Activated CD4-positive, alpha-beta T cell treated with anti-CD3 and anti-CD28 coated beads for 48 hours (primary cell): ENCODE measurements at places on chromosomes 16 and 17.

DNA sequence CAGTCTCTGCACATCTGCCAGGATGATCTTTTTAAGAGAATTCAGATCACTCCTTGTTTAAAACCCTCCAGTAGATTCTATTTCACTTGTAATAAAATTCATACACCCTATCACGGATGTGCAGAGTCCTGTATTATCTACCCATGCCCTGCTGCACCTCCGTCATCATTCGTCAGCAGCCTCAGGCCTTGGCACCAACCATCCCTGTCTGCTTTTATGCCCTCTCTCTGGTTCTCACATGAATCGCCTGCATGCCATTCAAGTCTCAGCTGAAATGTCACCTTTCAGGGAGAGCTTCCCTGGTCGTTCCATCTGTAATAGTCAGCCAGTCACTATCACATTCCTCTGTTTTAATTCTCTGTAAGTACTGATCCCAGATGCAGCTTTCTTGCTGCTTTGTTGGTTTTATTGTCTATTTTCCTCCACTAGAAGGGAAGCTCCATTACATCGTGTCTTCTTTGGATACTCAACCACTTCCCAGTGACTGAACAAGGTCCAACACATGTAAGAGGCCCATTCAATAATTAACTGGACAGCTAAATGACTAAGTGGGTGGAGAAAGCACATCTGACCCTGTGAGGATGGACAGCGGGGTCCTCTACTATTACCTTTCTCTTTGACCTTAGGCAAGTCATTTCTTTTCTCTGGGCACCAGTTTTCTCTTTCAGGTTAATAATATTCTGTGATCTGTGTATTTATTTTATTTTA, 81.2 kb upstream of the GOT2 start:
- no peak for DNase-seq

DNA sequence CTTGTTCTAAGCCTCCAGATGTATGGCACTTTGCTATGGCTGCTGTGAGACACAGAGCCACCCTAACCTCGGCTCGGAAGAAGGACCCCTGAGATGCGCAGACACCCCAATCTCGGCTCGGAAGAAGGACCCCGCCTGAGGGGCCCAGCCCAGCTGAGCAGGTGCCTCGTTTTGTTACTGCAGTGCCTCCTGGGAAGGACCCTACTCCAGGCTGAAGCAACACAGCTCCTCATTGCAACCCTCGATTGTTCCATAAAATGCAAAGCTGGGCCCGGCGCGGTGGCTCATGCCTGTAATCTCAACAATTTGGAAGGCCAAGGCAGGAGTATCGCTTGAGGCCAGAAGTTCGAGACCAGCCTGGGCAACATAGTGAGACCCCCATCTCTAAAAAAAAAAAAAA, 61.3 kb downstream of the C16orf95 start:
- no peak for DNase-seq

- no peak for DNase-seq
These were observed 4.6 kb downstream of the NIP7 start for GRCh38 chr16:69344171-69344570.

DNA sequence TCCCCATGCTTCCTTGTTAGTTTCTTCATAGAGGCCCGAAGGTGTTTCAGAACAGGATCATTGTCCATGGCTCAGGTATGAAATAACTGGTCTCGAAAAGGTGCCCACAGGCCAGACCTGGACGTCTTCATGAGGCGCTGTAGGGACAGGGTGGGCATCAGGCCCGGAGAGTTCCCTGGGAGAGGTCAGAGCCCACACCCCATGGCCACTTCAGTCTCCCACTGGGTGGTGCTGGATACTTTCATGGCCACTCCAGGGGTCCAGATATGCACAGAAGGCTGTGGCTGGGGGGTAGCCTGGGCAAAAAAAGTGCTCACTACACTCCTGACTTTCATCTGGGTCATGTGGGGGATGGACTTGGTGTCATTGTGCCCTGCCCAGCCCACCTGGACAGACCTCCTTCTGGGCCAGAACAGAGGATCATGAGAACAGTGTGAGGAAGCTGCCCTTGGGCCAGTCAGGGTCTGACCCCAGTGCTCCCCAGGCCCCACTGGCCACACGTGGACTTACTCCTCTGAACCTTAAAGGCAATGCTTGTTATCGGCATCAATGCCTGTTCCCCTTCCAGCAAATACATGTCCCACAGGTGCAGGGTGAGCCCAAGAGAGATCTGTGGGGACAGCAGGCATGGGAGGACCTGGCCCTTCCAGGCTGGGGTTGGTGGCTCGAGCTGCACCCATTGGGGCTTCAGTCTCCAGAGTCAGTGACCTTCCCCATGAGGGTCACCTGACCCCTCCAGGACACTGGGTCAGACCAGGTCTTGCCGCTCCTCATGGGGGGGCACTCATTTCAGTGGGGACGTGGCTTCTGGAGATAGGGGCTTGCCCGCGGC, 36.9 kb downstream of the LGALS9 start:
- DNase-seq, result no peak

- DNase-seq, result no peak
These were observed 49.8 kb downstream of the CREBBP start for GRCh38 chr16:3830625-3831254.

DNA sequence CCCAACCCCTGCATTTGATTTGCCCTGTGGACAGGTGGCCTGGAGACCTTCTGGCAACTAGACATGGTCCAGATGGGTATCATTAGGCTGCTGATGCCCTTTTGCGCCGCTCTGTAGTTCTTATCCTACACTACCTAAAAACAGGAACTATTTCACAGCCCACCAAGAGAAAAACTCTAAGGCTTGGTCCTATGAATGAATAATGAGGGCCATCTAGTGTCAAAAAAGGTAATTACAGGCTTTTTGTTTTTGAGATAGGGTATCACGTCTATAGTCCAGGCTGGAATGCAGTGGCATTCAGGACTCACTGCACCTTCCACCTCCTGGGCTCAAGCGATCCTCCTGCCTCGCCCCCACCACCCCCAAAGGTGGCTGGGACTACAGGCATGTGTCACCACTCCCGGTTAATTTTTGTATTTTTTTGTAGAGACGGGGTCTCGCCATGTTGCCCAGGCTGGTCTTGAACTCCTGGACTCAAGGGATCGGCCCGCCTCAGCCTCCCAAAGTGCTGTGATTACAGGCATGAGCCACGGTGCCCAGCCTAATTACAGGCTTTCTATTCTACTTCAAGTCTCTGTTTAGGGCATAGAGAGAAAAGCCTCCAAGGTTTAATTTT, 20.9 kb downstream of the COIL start:
- no peak for DNase-seq

GRCh38 chr17:74671031-74671771, 41.5 kb downstream of the CD300LF start:
- peak; percentile 86 for DNase-seq

DNA sequence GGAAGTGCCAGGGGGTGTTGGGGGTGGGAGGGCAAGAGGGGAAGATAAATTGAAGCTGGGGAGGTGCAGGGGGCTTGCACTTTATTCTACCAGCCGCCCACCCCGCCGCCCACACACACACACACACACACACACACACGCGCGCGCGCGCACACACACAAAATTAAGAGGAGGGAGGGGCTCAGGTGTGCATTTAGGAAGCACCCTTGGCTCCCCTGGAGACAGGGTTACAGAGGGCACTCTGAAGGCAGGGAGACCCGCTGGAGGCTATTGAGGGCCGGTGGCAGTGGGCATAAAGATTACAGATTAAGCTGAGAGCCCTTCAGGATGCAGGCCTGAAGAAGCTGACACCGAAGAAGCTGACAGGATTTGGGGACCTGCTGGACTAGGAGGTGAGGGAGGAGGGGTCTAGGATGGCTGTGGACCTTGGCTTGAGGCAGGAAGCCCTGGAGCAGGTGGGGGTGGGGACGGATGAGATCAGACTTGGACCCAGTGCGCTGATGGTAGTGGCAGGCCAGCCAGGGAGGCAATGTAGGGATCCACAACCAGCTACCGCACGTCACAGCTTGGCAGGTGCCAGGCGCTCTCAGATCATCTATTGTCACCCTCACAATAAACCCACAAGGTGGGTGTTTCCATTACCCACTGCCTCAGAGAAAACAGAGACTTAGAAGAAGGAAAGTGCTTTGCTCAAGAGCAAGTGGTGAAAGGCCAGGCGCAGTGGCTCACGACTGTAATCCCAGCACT, 772 bp upstream of the SAMD14 start:
- DNase-seq, result no peak

GRCh38 chr17:20098314-20098713, 89.2 kb downstream of the SPECC1 start:
- DNase-seq, result no peak

DNA sequence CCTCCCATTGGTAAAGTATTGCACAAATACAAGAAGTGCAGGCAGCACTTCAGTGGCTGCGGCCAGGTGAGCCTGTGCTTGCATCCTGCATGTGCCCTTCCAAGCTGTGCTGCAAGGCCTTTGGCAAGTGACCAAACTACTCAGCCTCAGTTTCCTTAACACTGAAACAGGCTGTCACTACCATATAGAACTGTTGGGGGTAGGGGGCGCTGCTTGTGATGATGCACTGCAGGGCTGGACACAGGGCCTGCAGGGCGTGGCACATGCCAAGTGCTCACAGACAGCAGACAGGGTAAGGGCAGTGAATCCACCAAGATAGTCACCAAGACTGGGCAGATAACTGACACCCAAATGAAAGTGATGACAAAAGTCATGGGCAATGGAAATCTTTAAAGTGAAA, 65.6 kb upstream of the SREBF1 start:
- no peak for DNase-seq

DNA sequence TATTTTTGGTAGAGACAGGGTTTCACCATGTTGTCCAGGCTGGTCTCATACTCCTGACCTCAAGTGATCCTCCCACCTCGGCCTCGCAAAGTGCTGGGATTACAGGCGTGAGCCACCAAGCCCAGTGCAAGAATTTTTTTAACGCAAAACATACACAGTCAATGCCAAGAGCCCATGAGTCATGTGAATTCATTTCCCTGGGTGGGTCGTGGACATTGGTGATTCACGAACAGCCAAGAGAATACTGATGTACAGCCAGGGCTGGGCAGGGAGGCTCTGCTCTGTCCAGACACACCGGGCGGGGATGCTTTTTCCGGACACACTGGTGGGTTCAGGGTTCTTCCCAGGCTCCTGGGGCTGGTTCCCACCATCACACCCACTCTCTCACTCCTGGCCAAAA, 17.7 kb downstream of the SLC38A8 start:
- DNase-seq, result no peak

DNA sequence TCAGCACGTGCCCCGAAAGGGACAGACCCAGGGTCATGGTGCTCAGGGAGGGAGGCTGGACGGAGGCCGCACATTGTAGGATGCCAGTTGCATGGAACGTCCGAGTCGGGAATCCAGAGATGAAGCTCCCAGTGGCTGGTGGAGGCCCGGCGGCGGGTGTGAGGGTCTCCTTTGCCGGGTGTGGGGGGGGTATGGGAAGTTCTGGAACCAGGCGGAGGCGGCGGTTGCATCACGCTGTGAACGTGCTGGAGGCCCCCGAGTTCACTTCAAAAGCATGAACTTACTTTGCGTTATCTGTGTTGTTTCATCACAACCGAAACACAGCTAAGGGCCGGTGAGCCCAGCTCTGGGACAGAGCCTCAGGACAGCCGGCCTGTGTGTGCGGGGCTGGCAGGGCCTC, 73.4 kb upstream of the GNG13 start:
- DNase-seq, result no peak

DNA sequence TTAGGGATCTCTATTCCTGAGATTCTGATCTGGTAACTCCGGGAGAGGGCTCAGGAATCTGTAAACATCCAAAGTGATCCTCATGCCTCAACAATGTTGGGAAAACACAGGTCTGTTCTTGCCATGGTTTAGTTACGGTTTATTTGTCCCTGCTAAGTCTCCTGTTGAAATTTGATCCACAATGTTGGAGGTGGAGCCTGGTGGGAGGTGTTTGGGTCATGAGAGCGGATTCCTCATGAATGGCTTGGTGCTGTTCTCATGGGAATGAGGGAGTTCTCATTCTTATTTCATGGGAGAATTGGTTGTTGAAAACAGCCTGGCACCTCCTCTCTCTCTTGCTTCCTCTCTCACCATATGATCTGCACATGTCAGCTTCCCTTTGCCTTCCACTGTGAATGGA, 608.6 kb upstream of the GOT2 start:
- no peak for DNase-seq

- no peak for DNase-seq
These were observed 549.9 kb upstream of the CDH5 start for GRCh38 chr16:65816556-65816955.

- no peak for DNase-seq
These were observed 4.9 kb downstream of the FA2H start for GRCh38 chr16:74769586-74770190.

GRCh38 chr17:64661976-64662773, at the start of gene SMURF2:
SMURF2 (minus strand) TSS chr17:64662307; CDS start chr17:64661880, 427 bp downstream.
- DNase-seq, result peak; percentile 80

DNA sequence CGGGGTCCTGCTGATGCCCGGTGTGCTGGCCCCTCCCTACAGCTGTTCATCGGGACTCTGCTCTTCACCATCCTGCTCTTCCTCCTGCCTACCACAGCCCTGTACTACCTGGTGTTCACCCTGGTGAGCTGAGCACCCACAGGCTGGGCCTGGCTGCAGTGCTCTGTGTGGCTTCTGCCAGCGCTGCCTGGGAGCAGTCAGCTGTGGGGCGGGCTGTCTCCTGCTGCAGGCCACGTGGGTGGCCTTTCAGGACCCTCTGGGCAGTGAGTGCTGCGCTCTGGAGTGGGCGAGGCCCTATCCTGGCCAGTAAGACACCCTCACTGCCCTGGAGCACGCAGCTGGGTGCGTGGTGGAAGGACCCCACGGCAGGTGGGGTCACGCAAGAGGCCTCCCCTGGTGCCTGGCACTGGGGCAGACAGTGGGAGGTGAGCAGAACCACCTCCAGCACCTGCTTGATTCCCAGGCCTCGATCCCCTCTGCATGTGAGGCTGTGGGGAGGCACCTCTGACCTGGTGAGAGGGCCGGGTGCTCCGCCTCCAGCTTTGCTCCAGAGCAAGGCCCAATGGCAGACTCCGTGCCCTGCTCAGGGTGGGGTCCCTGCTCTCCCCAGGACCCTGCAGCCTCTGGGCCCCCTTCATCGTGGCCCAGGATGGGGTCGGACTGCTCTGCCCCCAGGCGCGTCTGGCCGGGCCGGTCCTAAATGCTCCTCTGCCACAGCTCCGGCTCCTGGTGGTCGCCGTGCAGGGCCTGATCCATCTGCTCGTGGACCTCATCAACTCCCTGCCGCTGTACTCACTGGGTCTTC, 9.5 kb upstream of the RAB40C start:
- no peak for DNase-seq

DNA sequence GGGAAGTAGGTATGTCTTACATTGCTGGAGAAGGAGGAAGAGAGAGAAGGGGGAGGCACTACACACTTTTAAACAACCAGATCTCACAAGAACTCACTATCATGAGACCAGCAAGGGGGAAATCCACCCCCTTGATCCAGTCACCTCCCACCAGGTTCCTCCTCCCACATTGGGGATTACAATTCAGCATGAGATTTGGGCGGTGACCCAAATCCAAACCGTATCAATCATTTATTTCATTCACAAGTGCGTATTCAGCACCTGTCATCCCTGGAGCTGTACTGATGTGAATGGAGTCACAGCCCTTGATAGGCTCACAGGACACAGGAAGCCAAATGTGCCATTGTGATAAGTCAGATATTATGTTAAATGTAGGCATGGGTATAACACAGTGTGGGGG, 228.3 kb upstream of the HSBP1 start:
- no peak for DNase-seq
